Cerebellar nuclear complex (tissue), 1 donor: ENCODE measurements at places on chromosomes 1 and 21.

DNA sequence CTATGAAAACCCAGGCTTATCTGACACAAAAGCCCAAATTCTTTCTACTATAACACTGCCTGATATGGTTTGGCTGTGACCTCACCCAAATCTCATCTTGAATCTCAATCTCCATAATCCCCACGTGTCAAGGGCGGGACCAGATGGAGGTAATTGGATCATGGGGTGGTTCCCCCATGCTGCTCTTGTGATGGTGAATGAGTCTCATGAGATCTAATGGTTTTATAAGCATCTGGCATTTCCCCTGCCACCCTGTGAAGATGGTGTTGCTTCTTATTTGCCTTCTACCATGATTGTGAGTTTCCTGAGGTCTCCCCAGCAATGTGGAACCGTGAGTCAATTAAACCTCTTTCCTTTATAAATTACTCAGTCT lies 123.3 kb upstream of the USP24 start:
- DNase-seq = no peak

DNA sequence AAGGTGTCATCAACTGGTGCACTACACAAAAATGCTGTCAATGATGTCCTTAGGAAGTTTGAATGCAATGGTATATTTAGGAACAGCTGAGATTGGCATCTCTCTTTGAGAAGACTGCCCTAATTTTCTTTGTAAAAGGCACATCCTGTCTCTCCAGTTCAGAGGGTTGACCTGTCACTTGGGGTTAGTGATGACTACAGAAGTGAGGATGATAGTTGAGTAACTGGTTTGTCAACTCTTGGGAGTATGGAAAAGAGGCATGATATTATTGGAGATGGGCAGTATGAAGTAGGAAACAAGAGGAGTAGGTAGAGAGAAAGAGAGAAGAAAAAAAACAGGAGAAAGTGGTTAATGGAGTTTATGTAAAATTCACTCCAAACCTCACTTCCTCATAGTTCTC lies 40.4 kb upstream of the PIGC start:
- DNase-seq = no peak

DNA sequence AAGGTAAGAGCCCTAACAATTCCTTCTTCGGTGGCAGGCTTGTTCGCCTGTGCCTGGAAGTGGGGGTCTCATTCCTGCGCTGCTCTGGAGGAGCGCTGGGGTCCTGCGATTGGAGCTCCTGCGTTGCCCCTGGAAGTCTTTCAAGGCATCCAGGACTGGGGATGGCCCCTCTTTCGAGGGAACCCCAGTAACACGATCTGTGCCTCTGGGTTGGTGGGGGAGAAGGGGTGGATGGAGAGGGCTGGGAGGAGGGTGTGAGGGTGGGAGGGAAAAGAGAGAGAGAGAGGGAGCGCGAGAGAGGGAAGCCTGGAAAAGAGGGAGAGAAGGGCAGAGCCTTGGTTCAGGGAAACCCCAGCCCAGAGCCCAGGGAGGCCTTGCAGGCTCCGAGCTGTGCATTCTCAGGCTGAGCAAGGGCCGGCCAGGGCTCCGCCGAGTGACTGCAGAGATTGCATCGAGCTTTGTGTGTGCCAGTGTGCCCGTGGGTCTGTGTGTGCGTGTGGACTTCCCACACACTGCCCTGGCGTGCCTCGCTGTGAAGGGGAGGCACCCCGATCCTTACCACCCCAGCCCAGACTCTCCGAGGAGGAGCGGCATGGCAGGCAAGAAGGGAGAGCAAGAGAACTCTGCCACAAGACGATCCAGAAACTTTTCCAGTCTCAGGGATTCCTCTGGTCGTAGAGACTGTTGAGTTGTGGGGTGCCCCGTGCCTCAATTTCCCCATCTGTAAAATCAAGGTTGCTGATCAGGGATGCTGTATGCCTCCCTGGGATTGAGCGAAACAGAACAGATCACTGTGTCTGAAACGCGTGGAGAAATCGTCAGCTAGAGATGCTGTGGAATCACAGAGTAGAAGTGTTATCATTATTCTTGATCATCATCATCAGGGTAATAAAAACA lies 619 bp downstream of the BCL9 start:
- no peak for DNase-seq

- DNase-seq = no peak
These were observed 53.6 kb downstream of the GLUL start for GRCh38 chr1:182337736-182338571.

GRCh38 chr1:189432753-189433152 lies 1044.9 kb downstream of the BRINP3 start:
- DNase-seq = no peak

- no peak for DNase-seq
These were observed 273.1 kb downstream of the NTNG1 start for GRCh38 chr1:107413951-107414350.

DNA sequence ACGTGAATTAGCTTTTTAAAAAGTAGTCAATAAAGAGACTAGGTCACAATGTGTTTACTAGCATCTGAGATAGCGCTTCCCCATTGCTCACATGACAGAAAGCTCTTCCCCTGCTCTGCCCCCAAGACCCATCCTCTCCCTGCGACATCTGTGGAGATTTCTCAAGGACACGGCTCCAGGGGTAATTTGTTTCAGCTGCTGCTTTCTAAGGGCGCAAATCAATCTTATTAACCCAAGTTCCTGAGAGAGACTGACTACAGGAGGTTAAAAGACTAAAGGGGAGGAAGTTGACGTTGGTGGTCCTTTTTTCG lies at the start of gene MYOCOS:
Gene MYOCOS (plus strand): TSS at position 92 of the 311 bp plus-strand sequence. CDS start 1,641 bp downstream, outside the sequence.
- DNase-seq = no peak
